ENCODE measurements at places on chromosomes 11 and 22.
A peak's percentile ranks its signal among the peaks of the same experiment; 100 is the strongest.

- peak; percentile 42 for DNase-seq
Measured at GRCh38 chr11:92149996-92150395, 74.6 kb upstream of the FAT3 start.

GRCh38 chr22:33919391-33920196, 682 bp downstream of the LARGE1 start:
- peak; percentile 46 for DNase-seq

GRCh38 chr11:2863276-2863618, 22.3 kb downstream of the CDKN1C start:
- DNase-seq, result no peak

GRCh38 chr11:11569936-11570491, 51.8 kb downstream of the GALNT18 start:
- no peak for DNase-seq

DNA sequence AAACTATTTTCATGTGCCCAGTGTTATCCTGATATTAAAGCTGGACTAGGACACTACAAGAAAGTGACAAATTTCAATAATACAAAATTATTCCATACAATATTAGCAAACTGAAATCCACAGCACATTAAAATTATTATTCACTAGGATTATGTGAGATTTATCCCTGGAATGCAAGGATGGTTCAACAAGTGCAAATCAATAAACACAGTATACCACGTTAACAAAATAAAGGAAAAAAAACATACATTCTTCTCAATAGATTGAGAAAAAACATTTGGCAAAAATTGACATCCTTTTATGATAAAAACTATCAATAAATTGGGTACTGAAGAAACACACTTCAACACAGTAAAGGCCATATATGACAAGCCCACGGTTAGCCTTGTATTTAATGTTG, 1758.2 kb upstream of the RAG2 start:
- DNase-seq, result no peak

Data from GM03348 (cell line).